Mesenchymal stem cell (in vitro differentiated cells and primary cell): ENCODE measurements at places on chromosomes 7 and 10.

DNA sequence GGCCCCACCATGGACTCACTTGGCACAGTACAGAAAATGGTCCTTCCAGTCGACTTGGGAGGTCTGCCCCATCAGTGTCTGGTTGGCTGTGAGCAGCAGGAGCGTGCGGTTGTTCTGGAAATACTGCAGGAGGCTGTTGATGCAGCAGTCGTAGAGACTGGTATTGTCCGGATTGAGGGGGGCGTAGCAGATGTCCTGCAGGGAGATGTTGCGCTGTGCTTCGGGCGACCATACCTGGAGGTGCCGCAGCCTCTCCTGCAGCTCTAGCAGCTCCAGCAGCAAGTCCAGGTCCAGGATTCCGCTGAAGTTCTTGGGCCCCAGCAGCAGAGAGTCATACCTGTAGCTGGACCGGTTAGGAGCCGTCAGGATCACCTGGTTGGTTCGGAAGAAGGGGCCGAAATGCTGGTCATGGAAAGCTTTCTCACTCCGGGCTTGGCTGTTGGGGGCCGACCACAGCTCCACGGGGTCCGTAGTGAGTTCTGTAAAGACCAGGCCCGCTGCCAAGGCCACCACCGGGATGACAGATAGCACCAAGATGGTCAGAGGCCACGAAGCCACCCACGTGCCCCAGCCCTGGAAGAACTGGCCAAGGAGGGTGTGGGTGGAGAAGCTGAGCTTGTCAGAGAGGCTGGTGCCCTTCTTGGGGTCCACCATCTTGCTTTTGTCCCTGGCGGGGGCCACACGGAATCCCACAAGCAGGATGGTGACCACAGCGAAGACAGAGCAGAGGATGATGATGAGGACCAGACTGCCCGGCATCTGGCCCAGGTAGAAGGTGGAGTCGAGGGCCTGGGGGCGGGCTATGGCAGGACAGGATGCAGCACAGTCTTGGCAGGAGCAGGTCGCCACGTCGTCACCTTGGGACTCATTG, 2.1 kb downstream of the NPC1L1 start:
- no peak for DNase-seq

DNA sequence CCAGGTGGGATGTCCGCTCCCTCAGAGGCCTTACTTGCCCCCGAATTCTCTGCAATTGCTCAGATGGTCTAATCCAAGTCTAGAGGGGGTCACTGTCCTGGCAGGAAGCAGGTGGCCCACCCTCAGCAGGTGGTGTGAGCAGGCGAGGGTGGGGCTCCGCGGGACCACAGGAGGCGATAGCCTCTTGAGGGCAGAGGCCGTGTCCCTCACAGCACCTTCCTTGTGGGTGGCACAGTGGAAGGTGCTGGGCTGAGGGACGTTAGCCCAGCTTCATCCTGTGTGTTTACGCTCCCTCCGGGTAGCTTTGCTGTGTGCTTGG, 38.3 kb upstream of the INPP5A start:
- no peak for DNase-seq

GRCh38 chr7:84412161-84412969, 217.8 kb upstream of the SEMA3A start:
- peak; percentile 94 for DNase-seq

- DNase-seq, result no peak
These were observed 44.7 kb upstream of the ZMIZ2 start for GRCh38 chr7:44703921-44704320.

DNA sequence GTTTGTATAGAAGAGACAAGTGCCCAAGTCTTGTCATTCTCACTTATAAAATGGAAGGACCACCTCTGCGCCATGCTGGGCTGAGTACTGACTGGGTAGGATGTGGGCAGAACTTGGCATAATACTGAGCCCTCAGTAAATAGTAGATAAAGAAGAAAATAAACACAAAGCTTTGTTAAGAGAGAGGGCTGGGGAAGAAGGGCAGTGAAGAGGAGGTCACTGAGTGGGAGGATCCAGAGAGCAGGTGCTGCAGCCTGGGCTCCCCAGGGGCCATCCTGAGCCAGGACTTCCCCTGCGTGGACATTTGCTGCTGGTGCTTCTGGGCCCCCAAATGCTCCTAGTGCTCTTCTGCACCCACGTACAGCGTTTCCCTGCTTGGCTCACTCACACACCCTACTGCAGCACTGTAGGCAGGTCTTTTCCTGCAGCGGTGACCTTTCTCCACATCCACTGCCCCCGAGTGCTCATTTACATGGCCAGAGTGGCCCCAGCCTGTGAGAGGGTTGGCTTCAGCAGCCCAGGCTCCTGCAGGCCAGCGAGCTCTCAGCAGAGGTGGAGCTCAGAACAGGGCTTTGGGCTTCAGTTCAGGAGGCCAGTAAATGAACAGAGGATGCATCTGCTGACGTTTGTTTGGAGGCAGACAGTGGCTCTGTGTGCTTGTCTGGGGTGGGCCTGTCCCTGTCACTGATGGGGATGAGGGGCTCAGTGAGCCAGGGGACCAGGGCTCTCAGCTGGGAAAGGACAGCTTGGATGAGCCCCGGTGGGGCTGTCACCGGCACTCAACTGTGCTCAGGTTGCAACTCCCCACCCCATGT, 164.6 kb downstream of the ADARB2 start:
- DNase-seq, result no peak

DNA sequence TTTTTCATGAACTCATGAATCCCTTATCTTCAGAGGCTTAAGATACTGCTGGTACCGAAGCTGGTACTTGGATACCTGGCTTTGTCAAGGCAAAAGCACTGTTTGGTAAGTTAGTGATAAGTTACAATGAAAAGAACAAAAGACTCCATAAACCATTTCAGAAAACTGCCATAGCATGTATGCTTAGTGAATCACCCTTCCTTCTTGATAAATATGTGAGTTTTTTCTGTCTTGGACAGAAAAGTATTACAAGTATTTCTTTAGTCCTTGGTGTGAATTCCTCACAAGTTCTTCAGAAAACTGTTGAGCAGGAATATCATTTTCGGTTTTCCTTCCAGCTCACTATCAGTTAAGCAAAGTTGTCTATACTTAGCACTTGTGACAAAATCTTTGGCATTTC, 25.6 kb downstream of the PUS7 start:
- peak; percentile 29 for DNase-seq

GRCh38 chr7:7911369-7912123, 57.0 kb upstream of the GLCCI1 start:
- peak; percentile 77 for DNase-seq

- DNase-seq, result peak; percentile 77
These were observed 92.4 kb upstream of the TMEM72 start for GRCh38 chr10:44818701-44819127.

DNA sequence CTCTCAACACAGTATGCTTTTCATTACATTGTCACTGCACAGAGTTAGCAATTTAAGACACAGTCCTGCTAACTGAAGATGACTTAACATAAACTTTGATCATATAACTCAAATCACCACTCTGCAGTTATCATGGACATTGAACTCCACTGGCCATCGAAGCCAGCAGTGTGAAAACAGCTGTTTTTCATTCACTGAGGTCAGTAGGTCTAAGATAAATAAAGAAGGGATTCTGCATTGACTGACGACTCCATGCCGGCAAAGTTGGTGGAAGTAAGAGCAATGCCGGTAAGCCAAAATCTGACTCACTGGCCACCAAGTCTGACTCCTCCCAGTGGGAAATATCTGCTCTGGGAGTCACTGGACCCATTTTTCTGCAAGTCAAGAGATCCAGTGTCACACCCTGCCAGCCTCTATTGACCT, 449.9 kb upstream of the ANKRD30A start:
- DNase-seq, result peak; percentile 71

DNA sequence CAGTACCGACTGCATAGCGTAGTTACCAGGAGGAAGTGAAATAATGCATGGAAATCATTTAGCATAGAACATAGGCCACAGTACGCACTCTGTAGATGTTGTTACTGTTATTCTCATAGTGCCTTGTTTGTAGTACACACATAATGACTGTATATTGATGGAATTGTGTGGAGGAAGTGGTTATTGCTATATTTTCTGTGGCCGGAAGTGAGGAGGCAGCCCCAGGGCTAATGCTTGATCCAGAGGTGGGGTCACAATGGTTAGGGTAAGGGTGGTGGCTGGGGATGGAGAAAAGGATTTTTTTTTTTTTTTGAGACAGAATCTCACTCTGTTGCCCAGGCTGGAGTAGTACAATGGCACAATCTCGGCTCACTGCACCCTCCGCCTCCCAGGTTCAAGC, 4.5 kb upstream of the MGAM start:
- no peak for DNase-seq

DNA sequence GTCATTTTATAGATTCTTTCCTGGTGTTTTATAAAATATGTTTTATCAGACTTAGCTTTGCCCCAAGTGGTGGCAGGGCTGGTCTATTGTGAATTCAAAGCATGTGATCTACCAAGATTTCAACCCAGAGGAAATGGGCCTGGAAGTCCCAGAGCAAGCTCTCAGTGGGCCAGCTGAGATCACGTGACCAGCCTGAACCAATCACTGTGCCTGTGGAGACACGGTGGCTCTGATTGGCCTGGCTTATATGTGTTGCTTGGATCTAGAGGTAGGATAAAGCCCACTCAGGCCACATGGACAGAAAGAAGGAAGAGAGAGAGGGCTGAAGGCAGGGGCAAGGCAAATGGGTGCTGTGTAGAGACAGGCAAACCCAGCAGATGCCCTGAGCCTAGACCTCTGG, 65.5 kb upstream of the GATA3 start:
- DNase-seq, result no peak

DNA sequence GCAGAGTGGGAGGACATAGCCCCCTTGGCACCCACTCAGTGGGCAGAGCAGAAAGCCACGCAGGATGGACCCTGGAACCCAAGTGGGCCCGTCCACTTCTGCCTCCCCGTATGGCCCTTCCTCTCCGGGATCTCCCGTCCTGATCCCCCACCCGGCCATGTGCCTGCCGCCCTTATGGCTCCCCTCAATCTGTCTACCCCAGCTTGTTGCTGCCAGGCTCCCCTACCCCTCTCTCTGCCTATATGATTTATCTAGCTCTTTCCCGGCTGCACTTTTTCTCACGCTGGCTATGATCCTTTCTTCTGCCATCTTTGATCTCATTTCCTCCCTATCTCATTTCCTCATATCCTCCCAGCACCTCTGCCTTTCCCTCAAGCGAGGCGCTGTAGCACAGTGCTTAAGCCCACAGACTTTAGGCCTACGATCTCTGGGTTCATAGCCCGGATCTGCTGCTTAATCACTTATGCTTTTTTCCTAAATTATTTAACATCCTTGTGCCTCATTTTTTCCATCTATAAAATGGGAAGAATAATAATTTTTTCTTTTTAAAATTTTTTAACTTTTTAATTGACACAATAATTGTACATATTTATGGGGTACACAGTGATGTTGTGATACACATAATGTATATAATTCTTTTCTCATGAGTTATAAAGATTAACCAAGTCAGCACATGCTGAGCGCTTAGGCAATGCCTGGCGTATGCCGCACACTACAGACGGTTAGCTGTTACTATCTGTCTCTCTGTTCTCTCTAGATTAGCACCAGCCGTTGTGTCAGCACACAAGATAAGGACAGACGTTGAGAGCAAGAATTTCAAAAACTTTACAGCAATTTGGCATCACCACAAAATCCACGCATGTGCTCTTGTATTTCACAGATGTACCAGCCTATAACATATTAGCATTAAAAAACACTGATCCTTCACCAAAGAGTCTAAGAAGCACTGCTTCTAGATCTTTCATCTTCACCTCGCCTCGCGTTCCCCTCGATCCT, 18.1 kb downstream of the KCNH2 start:
- DNase-seq, result no peak

- DNase-seq, result no peak
These were observed 34.9 kb downstream of the IL15RA start for GRCh38 chr10:5942474-5942873.

- DNase-seq, result no peak
These were observed 36.7 kb upstream of the UBE2H start for GRCh38 chr7:129989466-129989865.

- no peak for DNase-seq
These were observed 3.0 kb upstream of the CCDC136 start for GRCh38 chr7:128788446-128789412.

- DNase-seq, result peak; percentile 50
These were observed 45.9 kb upstream of the ARHGAP12 start for GRCh38 chr10:31974434-31975124.

- DNase-seq, result no peak
These were observed 51.5 kb downstream of the EGFR start for GRCh38 chr7:55070271-55070743.

DNA sequence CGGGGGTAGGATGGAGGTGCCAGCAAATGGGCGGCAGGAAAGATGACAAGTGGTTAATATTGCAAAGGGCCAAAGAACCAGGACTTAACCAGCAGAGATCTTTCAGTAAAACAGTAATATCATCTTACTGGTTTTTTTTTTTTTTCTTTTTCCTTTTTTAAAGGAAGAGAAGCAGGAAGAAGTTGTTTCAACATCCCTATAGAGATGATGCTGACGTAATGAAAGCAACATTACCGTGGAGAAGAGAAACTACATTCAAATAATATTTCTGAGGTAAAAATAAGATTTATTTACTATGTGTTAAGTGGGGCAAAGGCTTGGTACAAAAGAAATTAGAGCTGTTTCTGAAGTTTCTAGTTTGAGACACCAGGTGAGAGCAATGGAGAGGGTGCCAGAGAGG, 11.0 kb downstream of the MINDY3 start:
- no peak for DNase-seq

- DNase-seq, result peak; percentile 9
These were observed 333.1 kb downstream of the CXCL12 start for GRCh38 chr10:44051584-44052385.

GRCh38 chr10:124091646-124092249, 1.6 kb downstream of the CHST15 start:
- peak; percentile 51 for DNase-seq

DNA sequence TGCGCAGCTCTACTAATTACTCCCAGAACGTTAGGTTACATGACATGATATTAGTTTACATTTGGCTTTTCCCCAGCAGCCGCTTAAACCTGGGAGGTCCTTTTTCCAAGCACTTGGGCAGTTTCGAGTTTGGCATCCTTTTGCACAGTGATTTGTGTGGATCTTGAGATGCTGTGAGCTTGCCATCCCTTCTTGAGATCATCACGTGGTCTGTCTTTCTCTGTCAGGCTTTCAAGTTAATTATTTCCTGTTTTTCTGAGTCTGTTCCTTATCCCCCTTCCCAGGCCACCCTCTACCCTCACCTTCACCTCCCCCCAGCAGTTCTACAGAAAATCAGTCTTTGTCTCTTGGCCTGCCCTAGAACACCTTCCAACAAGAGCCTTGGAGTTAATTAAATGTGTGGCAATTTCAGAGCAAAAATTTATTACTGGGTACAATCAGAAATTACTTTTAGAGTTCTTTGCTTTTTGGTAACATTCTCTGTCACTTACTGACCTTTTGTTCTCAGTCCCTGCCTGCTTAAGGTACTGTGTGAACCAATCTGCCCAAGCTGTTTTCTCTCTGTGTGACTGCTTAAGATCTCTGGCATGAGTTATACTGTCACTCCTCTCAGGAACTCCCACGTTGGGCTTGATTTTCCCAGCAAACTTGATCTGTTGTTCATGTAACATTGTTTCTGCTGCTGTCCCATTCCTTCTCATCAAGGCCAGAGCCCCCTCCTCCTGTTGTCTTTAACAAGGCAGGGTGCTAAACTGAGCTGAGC, 3.1 kb upstream of the SLF2 start:
- DNase-seq, result peak; percentile 57
